ENCODE measurements at places on chromosomes 12 and 14.

DNA sequence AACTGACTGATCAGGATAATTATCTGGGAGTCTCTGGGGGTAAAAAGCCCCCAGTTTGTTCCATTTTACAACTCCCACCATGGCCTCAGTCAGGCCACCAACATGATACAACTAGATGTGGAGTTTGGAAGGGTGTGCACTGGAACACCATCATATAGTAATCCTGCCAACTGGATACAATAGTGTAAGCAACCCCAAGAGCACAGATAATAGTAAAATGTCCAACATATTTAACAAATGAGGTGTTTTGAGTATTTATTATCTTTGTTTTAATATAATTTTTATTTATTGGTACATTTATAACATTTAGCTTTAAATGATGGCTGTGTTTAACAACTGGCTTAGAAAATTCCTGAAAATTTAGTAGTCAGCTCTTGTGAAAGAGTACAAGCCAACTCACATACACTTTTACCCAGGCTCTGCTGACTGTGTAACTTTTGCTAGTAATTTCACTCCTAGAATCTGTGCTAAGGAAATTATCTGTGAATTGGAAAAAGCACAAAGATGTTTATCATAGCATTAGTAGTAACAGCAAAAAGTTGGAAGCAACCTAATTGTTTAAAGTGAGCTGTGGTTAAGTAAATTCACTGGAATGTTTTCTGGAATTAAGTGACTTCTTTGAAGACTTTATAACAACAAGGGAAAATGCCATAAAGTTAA, 196.8 kb downstream of the RAD51B start:
- no peak for DNase-seq

DNA sequence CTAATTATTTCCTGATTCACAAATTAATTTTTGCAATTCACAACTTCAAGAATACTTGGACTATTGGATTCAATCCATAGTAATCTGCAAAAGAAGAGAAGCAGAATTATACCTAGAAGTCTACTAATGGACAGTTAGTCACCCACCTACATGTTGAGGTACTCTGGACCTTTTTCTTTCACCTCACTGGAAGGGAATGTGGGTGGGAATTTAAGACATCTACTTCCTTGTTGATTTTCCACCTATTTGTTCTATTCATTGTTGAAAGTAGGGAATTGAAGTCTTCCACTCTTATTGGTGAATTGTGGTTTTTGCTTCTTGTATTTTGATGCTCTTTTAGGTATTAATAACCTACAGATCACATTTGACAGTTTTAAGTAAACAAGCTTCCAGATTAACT, 11.0 kb downstream of the RESF1 start:
- no peak for DNase-seq

DNA sequence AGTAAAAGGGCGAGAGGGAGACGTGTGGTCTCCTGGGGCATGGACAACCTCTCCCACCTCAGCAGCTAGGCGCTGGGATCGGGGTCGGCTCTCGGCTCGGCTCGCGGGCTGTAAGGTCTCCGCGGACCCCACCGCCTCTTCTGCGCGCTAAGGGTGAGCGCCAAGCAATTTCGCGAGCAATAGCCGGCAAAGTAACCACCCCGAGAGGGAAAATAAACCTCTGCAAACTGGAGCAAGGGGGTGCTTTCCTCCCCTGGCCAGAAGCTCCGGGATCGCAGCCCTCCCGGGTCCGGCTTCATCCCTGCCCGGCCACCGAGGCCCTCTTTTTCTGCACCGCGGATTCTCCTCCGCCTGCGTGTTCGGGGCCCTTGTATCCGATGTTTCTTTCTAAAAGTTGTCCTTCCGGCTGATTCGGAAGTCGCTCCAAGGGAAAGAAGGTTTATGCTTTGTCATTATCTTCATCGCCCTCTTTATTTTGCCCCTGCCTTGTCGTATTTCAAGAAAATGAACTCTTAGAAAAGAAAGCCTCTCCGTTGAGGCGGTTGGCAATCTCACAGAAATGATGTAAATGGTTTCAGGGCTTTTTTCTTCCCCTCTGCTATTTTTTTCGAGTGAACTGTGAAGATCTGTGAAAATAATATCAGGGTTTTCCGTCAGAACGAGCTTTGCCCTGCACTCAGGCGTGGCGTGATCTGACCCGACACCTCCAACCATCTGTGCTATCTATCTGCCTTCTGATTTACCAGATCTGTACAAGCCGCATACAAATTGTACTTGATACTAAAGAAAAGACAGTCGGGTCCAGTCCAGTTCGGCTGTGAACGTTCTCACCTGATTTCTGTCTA, 1.7 kb upstream of the SIX6 start:
- DNase-seq, result no peak

- DNase-seq, result no peak
Observed at GRCh38 chr14:43803076-43803689, 703.9 kb downstream of the FSCB start.

DNA sequence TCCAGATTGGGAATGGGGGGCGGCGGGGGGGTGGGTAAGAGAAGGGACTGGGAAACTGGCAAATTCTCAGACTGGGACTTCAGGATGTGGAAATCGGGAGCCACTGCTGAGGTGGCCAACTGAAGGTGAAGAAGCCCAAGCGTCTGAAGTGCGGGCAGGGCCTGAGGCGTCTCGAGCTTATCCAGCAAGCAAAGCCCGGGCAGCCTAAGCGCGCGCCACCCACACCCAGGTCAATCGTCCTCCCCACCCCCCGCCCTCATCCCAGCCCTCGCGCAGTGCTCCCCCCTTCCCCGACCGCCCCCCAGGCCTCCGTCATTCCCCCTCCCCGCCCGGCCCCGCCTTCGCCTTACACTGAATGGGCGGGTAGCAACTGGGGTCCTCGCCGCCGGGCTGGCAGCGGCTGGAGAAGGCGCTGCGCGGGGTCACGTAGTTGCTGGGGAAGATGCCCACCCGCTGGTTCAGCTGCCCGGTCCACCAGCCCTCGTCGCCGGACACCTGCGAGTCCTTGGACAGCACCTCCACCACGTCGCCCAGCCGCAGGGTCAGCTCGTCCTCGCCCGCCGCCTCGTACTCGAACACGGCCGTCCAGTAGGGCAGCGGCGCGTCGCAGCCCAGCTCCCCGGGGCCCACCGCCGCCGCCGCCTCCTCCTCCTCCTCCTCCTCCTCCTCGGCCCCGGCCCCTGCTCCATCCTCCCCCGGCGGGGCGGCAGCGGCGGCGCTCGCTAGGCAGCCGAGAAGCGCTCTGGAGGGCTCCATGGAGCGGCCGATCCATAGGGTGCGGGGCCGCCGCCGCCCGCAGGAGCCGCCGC, 693 bp downstream of the MAP3K9 start:
- no peak for DNase-seq

- DNase-seq, result no peak
Observed at GRCh38 chr12:126752021-126752420, 1514.9 kb upstream of the TMEM132C start.

- no peak for DNase-seq
Observed at GRCh38 chr12:26452511-26452910, 257.1 kb downstream of the SSPN start.

GRCh38 chr14:20667957-20668356, 16.4 kb upstream of the RNASE4 start:
- no peak for DNase-seq

GRCh38 chr12:112904571-112904970, 2.2 kb upstream of the OAS1 start:
- DNase-seq, result no peak

- no peak for DNase-seq
Observed at GRCh38 chr12:62787023-62787422, 147.9 kb downstream of the PPM1H start.

DNA sequence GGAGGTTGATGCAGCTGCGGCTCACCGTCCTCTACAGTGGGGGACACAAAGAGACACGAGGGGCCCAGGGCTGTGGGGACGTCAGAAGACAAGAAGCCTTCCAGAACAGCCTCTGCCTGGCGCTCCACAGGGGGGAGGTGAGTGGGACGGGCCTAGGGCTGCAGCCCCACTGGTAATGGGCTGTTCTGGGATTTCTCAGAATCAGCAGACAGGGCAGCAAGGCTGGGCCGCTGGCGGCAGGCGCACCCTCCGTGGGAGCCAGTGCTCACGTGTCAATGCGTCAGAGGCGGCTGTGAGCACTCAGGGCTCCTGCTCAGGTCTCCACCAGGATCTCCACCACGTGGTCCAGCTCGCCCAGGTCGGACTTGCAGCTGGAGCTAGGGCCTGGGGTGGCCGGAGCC, 10.0 kb downstream of the CDCA4 start:
- no peak for DNase-seq

- no peak for DNase-seq
Observed at GRCh38 chr12:121240484-121241101, 30.7 kb downstream of the P2RX4 start.

DNA sequence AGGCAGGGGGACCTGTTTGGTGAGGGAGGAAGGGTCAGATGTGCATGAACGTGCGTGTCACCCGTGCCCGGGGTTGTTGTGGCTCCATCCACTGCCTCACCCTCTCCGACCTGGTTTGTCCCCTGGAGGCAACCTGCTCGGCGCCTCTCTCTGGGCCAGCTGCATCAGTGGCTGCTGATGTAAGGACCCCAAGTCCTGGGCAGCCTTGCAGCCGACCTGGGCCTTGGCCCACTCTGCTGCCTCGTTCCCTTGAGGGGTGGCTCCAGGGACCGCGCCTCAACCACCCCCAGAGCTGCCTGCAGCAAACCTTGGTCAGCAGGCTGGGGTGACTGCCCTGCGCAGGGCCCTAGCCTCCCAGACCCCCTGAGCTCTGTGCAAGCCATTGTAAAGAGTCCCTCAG, 351.7 kb downstream of the TMEM121 start:
- DNase-seq, result no peak

GRCh38 chr12:74204236-74204635, 333.4 kb upstream of the ATXN7L3B start:
- DNase-seq, result no peak

DNA sequence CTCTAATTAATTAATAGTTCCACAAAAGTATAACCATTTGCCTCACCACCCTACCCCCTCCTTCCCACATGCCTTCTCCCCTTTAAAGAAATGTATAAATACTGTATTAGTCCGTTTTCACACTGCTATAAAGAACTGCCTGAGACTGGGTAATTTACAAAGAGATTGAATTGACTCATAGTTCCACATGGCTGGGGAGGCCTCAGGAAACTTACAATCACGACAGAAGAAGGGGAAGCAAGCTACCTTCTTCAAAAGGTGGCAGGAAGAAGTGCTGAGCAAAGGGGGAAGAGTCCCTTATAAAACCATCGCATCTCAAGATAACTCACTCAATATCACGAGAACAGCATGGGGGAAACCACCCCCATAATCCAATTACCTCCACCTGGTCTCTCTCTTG, 8.2 kb upstream of the RESF1 start:
- DNase-seq, result no peak

DNA sequence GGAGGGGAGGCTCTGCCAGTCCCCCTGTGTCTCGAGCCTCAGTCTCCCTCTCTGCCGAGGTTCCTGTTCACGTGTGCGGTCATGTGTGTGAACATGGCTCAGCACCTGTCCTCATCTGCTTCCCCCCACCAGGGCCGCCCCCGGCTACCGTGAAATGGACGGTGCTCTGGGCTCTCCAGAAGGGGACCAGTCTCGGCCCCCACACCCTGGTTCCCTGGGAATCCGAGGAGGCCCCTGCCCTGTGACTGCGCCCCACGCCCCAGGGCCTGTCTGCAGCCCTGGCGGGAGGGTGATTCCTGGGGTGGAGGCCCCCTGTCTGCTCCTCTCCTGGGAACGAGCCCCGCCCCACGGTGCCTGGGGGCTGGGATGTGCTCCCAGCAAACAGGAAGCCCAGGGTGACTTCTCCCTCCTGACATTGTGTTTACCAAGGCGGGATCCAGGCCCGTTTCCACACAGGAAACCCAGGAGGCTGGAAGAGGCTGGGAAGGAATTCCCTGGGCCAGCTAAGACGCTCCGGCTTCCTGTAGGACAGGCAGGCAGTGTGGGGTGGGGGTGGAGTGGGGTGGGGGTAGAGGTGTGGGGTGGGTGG, 46.6 kb downstream of the KIF26A start:
- no peak for DNase-seq

DNA sequence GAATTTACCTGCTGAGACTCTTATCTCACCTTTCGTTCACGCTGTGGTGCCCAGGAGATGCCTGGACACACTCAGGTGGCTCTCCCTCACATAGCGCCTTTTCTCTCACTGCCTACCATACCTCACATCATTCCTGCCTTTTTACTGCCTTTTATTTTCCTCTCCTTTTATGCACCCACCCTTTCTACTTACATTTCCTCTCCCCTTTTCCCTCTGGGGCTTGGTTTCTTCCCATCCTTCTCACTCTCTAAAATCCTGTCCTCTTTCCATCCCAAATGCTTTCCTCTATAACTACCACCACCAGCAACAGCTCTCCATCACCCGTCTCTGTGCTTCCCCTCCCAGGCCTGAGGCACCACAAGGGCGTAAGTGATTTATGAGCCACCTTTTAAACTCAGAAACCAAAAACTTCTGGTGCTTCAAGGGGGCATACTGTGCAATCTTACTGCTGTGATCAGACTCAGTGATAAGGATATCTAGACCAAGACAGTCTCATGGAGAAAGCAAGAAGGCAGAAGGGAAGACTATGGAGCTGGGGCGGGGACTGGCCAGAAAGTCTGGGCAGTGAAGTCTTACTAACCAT, 32.7 kb upstream of the SMUG1 start:
- no peak for DNase-seq

DNA sequence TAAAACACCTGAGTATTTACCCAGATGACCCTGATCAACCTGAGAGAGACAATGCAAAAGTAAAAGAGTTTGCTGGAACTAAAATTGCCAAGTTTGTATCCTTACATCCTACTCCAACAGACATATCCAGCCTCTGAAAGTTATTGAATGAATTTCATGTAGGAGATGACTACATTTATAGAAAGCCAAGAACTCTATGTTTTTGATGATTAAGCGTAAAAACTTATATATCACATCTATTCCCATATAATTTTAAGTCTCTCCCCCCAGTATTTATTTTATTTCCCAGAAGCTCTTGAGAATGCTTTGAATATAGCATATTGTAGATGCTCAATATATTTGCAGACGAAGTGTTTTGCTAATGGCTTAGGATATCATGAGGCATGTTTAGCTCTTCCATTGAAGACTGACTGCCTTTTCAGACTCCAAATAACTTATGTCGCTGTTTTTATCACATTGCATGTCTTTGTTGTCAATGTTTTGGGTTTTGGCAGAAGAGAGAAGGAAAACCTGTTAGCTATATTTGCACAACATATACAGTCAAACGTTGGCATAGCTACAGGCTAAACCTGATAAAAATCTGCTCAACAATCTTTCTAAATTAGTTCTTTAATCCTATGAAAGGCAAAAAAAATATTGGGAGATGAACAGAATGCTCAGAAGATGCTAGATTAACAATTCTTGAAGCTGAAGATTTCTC, 213.6 kb downstream of the DIO2 start:
- DNase-seq, result no peak

DNA sequence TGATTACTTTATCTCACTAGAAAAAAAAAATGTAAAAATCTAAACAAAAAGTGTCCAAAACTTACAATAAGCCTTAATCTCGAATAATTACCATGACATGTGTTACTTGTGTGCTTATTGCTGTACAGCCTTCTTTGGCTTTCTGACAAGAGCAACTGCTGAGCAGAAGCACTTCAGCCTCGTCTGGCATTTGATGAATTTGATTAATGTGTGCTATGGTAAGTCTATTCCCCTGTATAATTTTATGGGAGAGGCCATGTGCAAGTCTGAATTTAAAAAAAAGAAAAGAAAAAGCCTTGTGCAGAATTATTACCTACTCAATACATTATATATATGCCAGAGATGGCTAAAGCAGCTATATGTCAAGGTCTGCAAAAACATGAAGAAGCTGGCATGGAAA, 113.9 kb downstream of the AEBP2 start:
- DNase-seq, result no peak
